ENCODE measurements at places on chromosomes 3 and 15.

- DNase-seq: no peak
These were observed 352 bp upstream of the TMF1 start for GRCh38 chr3:69052472-69052898.

DNA sequence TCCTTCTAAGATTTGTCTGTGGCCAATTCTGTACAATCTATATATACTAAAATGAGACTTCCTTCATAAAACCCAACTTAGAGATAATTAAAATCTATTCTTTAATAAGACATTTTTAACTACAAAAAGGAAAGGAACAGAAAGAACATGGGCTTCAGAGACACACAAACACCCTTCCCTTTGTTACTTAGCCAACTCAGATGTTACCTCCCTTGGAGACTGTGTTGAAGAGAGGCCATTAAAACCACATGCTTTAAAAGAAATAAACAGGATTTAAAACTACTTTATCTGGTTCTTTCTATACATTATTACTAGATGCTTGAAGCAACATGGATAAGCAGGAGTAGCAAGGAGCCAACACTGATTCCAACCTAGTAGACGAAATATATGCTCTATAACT, 42.0 kb downstream of the LRRFIP2 start:
- DNase-seq: no peak

DNA sequence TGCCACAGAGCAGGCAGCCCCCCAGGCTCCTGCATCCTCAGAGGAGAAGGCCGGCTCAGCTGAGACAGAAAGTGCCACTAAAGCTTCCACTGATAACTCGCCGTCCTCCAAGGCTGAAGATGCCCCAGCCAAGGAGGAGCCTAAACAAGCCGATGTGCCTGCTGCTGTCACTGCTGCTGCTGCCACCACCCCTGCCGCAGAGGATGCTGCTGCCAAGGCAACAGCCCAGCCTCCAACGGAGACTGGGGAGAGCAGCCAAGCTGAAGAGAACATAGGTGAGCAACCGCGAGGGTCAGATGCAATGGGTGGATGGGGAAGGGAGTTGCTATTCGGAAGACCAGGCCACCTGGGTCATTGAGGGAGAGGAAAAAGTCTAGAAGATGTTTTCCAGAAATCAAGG, 53.0 kb downstream of the GAP43 start:
- DNase-seq: no peak

DNA sequence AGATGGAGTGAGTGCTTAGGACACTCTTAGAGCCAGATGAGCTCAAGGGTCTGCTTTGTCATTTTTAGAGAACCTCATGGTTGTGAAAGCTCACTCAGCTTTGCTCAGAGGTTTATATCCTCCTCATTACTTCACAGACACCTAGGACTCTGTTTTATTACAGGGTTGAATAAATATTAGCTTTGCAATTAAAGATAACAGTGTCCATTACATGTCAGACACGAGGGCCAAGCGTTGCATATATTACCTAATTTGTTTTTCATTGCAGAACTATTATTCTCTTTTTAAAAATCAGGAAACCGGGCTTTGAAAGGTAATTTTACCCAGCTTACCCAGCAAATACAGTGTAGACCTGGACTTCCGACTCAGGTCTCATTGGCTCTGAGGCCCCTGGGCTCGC, 16.1 kb downstream of the MAP6D1 start:
- DNase-seq: no peak

DNA sequence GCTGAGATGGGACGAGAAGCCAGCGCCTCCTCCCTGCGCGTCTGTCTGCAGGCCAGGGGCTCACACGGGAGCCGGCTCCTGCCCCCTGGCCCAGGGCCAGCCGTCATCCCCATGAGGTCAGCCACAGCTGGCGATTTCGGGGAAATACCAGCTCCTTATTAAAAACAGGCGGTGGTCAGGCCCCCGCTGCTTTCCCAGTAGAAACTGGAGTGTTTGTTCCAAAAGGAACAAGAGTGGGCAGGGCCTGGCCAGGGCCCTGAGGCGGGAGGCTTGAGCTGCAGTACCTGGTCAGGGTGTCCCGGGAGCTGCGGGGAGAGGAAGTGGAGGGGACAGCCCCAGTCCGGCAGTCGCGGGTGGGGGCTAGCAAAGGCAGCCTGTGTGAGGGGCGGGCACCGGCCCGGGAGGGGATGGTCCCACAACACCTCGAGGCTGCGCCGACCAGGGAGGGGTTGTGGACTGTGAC, 17.8 kb downstream of the MYL3 start:
- no peak for DNase-seq

DNA sequence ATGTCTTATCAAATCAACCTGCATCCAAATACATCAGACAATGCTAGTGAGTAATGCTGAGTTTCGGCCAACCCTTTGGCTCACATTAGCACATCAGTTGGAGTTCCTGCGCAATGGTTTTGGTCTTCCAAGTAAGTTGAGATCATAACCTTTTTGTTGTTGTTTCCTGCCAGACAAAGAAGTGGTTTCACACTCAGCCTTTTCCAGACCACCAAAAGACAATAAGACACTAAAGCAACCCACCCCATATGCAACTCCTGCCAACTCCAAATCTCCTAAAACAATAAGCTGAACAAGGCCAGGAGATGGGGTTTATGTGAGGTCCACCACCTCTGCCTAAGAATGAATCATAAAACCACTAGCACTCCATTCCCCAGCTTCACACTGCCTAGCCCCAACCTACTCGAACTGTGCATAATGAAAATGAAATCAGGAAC, 177.0 kb downstream of the ERC2 start:
- no peak for DNase-seq

GRCh38 chr3:129610276-129610675, 3.8 kb upstream of the PLXND1 start:
- no peak for DNase-seq

DNA sequence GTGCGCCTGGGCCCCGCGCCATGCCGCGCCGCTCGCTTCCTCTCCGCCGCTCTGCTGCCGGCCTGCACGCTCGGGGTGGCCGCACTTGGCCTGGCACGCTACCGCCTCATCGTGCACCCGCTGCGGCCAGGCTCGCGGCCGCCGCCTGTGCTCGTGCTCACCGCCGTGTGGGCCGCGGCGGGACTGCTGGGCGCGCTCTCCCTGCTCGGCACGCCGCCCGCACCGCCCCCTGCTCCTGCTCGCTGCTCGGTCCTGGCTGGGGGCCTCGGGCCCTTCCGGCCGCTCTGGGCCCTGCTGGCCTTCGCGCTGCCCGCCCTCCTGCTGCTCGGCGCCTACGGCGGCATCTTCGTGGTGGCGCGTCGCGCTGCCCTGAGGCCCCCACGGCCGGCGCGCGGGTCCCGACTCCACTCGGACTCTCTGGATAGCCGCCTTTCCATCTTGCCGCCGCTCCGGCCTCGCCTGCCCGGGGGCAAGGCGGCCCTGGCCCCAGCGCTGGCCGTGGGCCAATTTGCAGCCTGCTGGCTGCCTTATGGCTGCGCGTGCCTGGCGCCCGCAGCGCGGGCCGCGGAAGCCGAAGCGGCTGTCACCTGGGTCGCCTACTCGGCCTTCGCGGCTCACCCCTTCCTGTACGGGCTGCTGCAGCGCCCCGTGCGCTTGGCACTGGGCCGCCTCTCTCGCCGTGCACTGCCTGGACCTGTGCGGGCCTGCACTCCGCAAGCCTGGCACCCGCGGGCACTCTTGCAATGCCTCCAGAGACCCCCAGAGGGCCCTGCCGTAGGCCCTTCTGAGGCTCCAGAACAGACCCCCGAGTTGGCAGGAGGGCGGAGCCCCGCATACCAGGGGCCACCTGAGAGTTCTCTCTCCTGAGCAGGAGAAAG, 951 bp downstream of the GPR62 start:
- peak; percentile 47 for DNase-seq

DNA sequence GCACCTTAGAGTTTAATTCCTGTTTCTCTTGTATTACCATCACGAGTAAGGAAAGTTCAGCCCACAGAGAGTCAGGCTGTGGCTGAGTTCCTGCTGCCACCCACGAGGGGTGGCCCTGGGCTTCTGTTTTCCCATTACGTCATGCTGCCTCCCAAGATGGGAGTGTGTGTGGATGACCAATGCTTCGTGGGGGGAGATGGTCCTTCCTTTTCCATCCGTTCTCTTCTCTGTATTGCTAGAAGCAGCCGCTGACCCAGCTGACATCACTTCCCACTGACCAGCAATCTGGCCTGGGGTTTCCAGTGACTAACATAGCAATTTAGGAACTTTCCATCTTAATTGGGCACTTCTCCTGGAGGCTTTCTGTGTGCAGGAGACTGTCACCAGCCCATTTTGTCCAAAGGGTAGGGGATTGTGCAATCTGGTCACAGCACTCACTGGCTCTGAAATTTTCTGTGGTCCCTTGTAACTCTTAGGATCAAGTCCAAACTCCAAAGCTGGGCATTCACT, 9.3 kb downstream of the IRAK2 start:
- no peak for DNase-seq

All from activated B cell treated with CpG ODN at 0.5 μM for 24 hours (primary cell).